Stimulated activated CD4-positive, alpha-beta T cell treated with anti-CD3 and anti-CD28 coated beads, Interleukin-15, amount 100 ng/mL, for 24 hours (primary cell): ENCODE measurements at places on chromosomes 1 and 21.
A peak's percentile ranks its signal among the peaks of the same experiment; 100 is the strongest.

DNA sequence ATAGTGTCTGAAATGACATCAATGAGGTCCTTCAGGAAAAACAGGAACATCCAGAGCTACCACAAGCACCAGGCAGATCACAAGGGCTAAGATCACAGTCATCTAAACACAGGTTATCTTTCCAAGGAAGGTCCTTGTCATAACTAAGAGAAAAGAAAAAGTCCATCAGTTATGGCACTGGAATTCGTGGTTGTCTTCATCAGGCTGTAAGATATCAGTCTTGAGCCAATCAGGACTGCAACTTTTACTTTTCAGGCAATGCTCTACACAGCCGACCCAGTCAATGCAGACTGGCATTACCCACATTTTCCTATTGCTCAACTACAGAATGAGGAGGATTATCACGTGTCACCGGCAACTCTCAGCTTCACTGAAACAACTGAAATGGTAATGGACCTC, 26.4 kb downstream of the SORT1 start:
- DNase-seq: peak; percentile 30

DNA sequence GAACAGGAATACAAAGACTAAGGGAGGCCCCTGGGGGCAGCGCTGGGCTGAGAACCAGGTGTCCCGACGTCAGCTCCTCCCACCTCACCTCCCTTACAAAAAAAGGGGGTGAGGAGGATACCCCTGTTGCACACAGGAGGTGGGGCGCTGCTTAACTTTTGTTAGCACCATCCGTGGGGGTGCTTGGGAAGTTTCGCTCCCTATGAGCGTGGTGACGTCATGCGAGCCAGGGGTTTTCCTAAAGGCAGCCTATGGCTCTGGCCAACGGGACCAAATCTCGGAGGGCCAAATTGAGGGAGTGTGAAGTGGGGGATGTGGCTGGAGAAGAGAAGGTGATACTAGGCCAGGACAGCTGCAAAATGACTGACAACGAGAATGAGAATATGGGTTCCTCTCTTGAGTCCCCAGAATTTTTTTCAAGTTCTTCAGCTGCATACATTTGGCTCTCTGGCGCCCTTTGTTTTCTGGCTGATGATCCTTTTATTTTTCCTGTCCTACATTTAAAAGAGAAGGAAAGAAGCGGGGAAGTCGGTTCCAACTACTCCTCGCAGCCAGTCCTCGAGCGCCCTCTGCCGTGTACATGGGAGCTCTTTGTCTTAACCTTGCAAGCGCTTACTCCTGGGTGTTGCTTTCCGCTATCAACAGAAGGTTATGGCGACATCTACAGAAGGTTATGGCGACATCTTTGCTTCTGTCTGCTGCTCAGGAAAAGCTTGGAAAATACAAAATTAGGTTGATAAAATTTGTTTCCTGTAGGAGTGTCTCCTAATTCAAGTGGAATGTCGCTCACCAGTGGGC, 48.0 kb upstream of the ZC3H11B start:
- DNase-seq: peak; percentile 61

DNA sequence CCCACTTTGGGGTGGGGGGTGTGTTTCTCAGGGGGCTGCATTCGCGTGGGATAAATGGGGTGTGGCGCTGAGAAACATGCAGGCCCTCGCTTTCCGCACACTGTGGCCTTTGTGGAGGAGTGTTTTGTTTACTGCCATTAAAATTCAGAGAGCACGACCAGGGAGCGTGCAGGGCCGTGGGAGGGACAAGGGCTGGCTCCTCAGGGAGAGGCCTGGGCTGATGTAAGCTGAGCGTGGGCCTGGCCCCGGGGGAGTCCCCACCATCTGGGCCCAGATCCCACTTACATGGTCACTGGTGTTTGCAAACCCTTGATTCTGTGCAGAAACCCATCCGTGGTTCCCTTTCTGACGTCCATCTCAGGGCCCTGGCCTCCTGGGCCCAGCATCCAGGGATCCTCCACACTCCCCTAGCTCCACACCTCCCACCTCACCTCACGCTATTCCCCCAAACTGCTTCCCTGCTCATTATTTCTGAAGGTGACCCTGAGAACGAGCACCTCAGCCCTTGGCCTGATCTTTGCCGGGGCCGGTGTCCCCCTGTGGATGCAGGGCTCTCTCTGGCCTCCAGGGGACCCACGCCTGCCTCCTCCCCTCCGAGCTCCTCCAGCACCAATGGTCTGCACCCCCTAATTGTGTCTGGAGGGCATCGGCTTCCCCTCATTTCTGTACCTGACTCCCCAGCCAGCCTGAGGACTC, 92.5 kb upstream of the SIM2 start:
- no peak for DNase-seq

DNA sequence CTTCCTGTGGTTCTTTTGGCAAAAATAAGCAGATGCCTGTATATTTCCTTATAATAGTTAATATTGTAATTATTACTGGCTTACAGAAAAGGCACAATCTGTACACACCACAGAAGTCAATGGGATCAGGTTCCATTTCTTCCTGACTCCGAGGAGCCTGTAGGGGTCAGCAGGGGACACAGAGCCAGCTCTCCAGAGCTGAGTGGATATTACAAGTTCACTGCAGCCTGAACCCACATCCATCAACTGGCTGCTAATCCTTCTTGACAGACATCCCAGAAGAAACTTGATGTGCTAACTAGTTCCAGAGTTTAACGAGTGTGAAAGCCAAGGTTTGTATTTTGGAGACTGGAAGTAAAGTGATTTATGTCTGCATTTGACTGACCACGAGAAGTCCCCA, 203.8 kb downstream of the LMX1A start:
- no peak for DNase-seq

GRCh38 chr1:19936061-19936750, 12.8 kb upstream of the PLA2G2E start:
- no peak for DNase-seq

GRCh38 chr1:215192306-215192705, 109.8 kb downstream of the KCNK2 start:
- DNase-seq: no peak

GRCh38 chr1:56660293-56660692, 15.2 kb downstream of the PRKAA2 start:
- no peak for DNase-seq

GRCh38 chr21:34630536-34631143, 15.7 kb upstream of the RCAN1 start:
- peak; percentile 20 for DNase-seq

DNA sequence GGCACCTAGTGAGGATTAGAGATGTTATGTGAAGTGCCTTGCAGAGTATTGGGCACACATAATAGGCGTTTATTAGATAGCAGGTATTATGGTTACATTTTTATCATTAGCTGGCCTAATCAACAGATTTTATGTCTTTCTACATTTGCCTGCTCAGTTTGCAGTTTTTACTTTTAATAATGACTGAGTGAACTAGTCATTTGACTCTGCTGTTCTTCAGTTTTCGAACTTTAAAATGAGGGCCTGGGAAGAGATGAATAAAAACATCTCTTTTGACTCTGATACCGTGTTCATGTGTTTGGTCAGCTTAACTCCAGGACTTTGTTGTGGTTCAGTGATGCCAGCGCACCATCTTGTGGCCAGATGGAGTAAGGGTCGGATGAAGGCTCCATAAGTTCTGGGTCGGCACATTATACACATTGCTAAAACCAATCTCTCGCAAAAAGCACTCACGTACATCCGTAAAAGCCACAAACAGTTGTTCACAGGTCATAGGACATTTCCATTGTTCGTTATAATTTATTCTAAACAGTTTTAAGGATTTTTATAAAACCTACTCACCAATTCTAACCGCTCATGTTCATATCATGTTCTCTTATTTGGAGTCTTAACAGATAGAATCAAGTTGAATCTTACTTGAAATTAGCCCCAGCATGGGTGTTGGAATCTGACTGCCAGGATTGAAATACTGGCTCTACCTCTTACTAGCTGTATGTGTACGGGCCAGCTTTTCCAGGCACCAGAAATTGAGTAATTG, 78.4 kb upstream of the GPR88 start:
- peak; percentile 76 for DNase-seq

DNA sequence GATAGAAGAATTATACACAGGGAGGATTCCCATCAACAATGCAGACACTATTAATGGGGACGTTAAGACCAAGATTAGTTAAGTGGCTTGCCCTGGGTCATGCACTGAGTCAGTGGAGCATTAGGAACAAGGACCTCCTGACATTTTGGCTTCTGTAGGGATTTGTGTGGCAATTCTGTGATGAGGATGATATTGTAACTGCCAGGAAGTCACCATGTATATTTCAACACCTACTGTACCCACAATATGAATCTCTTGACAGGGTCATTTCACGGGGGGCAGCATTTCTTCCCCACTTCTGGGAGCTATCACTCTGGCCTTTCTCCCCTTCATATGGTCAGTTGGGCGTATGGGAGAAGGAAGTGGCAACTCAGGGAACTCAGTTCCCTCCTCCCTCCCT, 134.9 kb downstream of the RUNX1 start:
- no peak for DNase-seq

- DNase-seq: peak; percentile 73
Measured at GRCh38 chr21:37675202-37675801, 241.0 kb downstream of the KCNJ6 start.

- no peak for DNase-seq
Measured at GRCh38 chr1:109475261-109475660, 8.4 kb upstream of the ATXN7L2 start.

DNA sequence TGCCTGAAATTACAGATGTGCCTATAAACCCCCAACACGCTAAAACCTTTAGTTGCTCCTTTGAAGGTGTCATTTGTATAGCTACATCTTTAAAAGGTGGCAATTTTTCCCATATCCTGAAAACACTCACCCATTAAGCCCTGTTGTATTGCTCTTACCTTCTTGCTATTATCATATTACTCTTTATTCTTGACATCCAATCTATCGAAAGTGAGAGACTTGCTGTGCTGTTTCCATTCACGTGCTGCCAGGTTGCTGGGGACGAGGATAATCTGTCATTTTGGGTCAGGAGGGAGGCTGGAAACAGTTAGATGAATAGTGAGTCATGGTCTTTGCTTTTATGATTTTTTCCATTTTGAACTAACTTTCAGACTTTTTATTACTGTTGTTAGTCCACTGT, 213.0 kb upstream of the PRMT6 start:
- DNase-seq: no peak

GRCh38 chr1:10561497-10561896, 86.7 kb downstream of the PEX14 start:
- no peak for DNase-seq

- DNase-seq: no peak
Measured at GRCh38 chr1:143625886-143626285, 345.9 kb downstream of the FAM72C start.

- DNase-seq: no peak
Measured at GRCh38 chr1:234132795-234133194, 228.3 kb downstream of the SLC35F3 start.

DNA sequence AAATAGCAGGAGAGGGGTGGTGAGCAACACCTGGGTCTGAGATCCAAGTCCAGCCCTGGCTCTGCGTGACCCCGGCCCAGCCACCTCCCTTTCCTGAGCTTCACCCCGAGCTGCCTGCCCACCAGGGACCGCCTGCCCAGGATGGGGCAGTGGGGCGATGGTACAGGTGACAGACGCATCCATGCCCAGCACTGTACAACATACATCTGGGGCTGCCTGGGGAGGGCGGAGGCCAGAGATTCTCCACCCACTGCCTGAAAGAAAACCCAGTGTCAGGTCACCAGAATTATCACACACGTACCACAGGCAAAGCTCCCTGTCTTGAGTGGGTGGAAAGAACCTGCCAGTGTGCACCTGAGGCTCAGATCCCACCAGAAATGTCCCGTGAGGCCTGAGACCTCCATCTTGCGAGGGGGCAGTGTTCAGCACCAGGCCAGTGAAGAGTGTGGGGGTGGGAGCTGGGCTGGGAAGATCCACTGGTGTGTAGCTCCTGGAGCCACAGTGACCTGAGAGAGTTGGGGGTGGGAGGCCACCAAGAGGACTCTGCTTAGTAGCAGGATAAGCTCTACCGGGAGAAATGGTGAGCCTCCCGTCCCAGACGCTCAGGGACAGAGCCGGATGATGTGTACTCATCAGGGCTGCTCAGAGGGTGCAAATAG, 81.5 kb downstream of the DMRTB1 start:
- DNase-seq: no peak

DNA sequence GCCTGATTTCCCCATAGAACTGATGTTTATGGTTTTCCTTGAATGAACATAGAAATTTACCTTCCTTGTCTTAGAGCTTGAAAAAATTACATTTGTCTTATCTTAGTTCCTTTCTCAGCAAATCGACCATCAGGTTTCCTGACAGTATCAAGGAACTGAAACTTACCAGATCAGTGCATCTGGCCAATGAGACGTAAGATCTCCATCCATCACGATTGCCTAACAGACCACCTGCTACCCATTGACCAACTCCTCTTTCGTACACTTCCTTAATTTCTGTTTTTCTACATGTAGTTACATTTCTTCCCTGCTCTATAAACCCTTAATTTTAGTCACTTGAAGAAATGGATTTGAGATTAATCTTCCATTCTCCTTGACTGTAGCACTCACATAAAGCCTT, 57.4 kb upstream of the TMPRSS15 start:
- DNase-seq: no peak

DNA sequence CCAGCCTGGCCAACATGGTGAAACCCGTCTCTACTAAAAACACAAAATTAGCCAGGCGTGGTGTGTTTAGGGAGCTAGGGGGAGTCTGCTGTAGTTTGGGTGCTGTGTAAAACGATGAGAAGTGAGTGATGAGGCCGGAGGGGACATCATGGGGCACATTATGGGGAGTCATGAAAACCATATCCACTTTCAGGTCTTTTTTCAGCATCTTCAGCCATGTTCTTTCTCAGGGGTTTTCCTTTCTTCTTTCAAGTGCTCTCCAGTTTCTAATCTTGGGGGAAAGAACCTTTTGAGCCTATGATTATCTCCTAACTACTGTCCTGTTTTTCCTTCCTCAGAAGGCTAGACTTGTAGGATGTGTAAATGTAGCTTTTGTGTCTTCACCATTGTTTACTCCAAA, 14.4 kb downstream of the KDM4A start:
- DNase-seq: no peak

DNA sequence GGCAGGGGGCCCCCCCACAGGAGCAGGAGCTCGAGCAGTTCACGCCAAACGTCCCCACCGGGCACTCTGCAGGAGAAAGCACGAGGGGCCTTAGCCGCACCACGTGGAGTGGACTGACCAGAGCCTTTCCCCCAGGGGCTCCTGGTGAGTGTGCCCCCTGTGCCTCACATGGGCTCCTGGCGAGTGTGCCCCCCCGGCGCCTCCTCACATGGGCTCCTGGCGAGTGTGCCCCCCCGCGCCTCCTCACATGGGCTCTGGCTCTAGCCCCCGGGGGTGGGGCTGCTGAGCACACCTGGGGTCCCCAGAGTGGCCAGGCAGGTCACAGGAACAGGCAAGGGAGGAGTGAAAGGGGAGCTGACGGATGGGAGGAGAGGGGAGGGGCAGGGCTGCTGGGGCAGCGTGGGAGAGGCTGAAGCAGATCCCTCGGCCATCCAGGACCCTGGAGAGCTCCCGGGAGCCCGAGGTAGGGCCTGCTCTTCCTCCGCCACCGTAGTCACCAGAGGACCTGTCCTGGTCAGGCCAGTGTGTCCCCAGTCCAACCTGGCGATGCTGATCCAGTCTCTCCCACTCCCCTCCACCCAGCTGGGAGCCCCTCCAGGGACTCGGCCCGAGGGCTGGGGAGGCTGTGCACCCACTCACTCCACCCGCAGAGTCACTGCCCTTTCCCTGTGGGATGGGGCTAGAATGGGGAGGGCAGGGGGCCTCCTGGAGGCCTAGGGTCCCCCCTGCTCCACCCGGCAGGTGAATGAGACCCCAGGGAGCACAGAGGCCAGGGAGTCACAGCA, 47.6 kb downstream of the ARHGEF16 start:
- DNase-seq: peak; percentile 23

- no peak for DNase-seq
Measured at GRCh38 chr1:86616871-86617270, 70.0 kb downstream of the CLCA4 start.
